ENCODE measurements at places on chromosomes 16 and 17.

DNA sequence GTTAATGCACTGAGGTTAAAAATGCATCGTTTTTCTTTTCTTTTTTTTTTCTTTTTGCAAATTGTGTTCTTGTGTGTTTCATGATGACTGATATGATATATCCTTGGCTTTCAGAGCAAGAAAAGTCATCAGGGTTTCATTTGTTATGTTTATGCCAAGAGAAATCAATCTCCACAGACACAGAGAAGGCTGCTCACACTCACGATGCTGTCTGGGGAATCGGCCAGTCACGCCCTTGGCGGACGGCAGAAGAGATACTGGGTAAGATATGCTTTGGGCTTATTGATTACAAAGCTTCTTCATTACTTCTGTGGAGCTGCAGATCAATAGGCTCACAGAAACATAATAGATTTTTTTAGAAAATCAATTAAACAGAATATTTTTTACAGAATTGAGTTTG is 42.2 kb upstream of the TNRC6C start:
- DNase-seq: no peak

DNA sequence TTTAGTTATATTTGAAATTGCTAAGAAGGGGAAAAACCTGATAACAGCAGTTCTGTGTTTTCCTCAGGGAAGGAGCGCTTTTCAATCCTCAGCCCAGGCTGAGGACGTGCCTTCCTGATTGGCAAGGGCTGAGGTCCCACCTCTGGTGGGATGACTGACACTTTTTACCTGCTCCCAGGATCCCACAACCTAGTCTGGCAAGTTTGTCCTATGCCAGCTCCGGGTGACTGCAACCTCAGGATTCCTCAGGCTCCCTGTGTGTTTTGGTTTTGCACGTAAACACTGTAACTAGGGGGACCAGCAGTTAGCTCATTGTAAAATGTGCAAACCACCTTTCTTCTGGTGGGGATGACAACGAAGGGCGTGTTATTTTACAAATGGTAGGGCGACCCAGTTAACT is 7.5 kb downstream of the MARCHF10 start:
- DNase-seq: no peak

GRCh38 chr17:949623-950303 is 29.8 kb downstream of the NXN start:
- DNase-seq: no peak

DNA sequence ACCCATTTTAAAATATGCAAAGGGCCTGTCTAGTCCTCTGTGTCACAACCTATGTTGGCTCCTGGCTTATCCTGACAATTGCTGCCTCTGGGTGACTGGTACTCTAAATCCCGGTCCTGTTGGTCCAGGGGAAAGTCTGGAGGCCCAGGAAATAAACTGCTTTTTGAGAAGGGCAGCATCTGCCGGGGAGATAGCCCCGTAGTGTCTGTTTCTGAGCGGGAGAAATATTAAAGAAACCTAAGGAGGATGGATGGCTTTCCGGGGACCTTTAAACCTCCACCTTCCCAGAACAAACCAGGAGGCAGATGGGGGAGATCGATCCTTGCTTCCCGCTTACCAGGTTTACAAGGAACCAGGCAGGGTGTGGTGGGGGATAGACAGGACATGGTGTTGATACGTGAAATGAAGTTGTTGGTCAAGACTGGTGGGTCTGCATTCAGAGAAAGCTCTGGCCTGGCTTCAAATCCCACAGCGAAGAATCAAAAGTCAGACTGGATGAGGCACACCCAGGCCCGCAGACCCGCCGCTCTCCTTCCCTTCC is 3.8 kb downstream of the HOXB2 start:
- no peak for DNase-seq

DNA sequence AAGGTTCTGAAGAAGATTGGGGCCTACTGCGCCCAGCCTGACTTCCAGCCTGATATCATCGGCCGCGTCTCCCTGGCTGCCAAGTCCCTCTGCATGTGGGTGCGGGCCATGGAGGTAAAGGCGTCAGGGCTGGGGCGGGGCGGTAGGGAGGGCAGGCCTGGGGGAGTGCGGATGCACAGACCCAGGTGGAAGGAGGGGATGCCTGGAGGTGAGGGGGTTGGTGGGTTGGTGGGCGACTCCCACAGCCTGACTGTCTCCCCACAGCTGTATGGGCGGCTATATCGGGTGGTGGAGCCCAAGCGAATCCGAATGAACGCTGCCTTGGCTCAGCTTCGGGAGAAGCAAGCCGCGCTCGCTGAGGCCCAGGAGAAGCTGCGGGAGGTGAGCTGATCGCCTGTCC is 26.8 kb upstream of the KDM6B start:
- no peak for DNase-seq

Measured in right forelimb (tissue), 1 donor.